ENCODE measurements at places on chromosomes 2 and 18. TPM values are rescaled to one million over a fixed set of nuclear protein-coding genes. Genes with fewer than 3 reads are reported as not detected.

The ADGRF3 gene
- not detected for total RNA-seq

The AQP12A gene
- total RNA-seq = not detected

The DSG1 gene
- total RNA-seq = 0.14 TPM

DNA sequence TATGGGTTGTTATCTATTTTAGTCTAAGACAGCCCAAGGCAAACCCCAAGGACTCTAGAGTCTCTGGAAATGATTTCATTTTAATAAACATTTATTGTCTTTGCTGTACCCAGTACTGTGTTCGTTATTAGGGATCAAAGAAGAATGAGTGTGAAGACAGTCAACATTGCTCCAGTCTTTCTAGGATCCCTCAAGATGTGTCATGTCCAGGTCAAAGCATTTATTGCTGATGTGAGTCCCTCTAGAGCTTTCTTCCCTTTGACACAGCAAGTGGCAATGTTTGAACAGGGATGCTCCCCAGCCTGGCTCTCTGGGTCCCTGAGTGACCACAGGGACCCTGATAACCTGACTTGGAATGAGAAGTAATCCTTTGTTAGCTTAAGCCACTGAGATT, 123.1 kb upstream of the STK17B start:
- no peak for DNase-seq

DNA sequence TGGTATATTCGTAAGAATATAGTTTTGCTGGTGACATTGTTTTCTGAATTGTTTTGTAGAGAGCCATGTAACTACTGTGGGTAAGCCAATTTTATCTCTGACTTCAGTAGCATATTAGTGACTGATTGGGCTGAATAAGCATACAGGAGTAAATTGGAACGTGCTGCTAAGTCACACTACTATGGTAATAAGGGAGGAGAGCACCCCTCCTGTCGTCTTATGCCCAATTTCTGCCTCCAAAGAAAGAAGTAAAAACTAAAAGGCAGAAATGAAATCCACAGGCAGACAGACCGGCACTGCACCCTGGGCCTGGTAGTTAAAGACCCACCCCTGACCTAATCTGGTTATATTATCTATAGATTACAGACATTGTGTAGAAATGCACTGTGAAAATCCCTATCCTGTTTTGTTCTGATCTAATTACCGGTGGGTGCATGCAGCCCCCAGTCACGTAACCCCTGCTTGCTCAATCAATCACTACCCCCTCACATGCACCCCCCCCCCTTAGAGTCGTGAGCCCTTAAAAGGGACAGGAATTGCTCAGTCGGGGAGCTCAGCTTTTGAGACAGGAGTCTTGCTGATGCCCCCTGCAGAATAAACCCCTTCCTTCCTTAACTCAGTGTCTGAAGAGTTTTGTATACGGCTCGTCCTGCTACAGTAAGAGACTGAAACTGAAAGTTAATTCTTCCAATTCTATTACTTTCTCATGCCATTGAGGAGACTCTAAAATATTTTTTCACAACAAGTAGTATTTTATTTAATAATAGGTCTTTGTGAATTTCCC, 167.0 kb downstream of the ZNF804A start:
- no peak for DNase-seq

The SLC5A7 gene
- not detected for total RNA-seq

- no peak for DNase-seq
These were observed 44.5 kb downstream of the EML6 start for GRCh38 chr2:54767921-54768320.

DNA sequence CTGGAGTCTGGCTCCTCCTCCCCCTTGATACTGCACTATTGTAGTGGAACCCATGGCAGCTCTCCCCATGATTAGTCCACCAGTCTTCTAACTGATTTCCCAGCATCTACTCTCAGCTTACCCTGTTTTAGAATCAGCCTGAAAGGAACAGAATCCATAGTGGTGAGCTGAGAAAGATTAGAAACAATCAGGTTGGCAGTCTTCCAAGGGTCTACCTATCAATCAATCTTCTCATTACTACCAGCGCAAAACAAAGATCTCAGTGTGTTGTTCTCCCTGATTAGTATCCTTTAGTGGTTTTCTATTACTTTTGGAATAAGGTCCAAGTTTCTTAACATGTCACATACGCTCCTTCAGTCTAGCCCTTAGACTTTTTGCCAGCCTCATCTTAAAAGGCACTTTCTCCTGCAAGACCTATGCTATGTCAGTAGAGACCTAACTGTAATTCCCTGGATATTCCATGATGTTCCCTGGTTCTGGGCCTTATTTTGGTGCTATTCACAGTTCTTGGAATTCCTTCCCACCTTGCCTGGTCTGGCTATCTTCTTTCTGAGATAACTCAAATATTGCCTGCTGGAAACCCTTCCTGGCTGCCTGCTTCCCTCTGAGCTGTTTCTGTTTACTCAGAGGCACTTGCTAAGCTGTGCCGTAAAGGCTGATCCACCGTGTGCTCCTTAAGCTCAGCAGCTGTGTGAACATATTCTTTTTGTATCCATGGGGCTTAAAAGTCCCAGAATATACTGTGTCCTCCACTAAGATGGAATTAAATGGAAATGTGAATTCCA, 32.6 kb downstream of the LAMA3 start:
- DNase-seq = no peak
